Anterior cingulate cortex (tissue), 58 donors: ENCODE measurements at places on chromosomes 2 and 18.

GRCh38 chr18:27735117-27735516 is 441.8 kb downstream of the CDH2 start:
- DNase-seq = no peak

- DNase-seq = no peak
Observed at GRCh38 chr2:173773076-173773475, 192.1 kb downstream of the SP3 start.

DNA sequence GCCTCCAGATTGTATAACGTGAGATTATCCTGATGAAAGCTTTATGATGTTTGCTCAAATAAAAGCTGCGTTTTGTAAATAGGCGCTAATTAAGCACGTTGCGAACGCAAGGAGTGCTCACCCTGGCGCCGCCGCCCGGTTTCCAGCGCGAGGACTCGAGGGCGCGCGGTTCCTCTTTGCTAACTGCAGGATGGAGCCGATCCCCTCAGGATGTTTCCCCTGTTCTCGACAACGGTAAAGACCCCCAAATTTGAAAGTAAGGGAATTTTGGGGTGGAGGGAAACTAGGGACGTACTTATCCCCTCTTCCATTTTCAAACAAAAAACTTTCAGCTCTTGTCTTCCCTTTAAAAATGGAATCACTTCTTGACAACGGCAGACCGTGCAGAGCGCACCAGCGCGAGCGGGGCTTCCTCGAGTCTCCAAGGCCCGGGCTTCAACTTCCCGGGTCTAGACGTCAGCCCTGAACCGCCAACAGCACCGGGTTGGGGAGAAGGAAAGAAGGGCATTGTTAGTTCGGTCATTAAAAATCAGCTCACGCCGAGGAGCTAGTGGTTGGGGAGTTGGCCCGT is 1.1 kb upstream of the GBX2 start:
- no peak for DNase-seq

DNA sequence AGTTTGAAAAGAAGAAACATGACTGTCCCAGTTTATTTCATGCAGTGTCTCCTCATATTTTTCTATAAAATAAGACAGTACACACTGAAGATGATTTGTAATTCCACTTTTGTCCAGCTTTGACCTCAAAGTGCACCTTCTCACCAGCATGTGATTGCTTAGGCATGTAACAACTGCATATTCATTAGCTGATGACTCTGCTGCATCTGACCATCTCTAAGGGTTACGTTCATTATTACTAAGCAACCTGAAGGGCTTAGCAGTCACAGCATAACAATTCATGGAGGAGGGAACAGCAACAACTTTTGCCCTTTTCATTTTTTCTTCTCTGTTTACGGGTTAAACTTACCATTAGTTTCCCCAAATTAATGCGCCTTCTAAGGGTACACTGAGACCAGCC is 330.6 kb upstream of the PIK3C3 start:
- no peak for DNase-seq

- no peak for DNase-seq
Observed at GRCh38 chr2:112548980-112549379, 6.7 kb downstream of the POLR1B start.

- no peak for DNase-seq
Observed at GRCh38 chr2:154161286-154161685, 289.6 kb downstream of the GALNT13 start.

- no peak for DNase-seq
Observed at GRCh38 chr2:221100467-221101089, 471.5 kb downstream of the EPHA4 start.

- DNase-seq = no peak
Observed at GRCh38 chr2:207224381-207224780, 58.6 kb upstream of the KLF7 start.

GRCh38 chr2:226862623-226863022 is 26.8 kb downstream of the RHBDD1 start:
- DNase-seq = no peak

- DNase-seq = no peak
Observed at GRCh38 chr2:63840081-63840784, 1.5 kb upstream of the UGP2 start.

- DNase-seq = no peak
Observed at GRCh38 chr2:240403396-240404104, 31.9 kb upstream of the GPC1 start.

GRCh38 chr2:38666556-38666910 is 619 bp downstream of the GALM start:
- DNase-seq = no peak

DNA sequence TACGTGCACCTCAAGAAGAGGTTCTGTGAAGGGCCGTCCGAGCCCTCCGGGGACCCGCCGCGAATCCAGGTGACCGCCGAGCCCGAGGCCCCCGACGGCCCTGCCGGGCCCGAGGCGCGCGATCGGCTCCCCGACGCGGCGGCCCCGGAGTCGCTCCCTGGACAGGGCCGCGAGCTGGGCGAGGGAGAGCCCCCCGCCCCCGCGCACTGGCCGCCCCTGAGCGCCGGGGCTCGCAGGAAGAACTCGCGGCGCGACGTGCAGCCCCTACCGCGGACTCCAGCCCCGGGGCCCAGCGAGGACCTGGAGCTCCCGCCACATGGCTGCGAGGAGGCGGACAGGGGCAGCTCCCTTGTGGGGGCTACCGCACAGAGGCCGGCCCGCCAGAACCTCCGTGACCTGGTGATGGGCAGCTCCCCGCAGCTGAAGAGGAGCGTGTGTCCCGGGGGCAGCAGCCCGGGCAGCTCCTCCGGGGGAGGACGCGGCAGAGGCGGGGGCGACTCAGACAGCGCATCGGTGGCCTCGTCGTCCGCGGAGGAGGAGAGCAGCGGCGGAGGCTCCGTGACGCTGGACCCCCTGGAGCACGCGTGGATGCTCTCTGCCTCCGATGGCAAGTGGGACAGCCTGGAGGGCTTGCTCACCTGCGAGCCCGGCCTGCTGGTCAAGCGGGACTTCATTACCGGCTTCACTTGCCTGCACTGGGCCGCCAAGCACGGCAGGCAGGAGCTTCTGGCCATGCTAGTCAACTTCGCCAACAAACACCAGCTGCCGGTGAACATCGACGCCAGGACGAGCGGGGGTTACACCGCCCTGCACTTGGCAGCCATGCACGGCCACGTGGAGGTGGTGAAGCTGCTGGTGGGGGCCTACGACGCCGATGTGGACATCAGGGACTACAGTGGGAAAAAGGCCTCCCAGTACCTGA is 812 bp downstream of the SOWAHC start:
- DNase-seq = no peak

- no peak for DNase-seq
Observed at GRCh38 chr2:40384714-40385113, 67.2 kb downstream of the SLC8A1 start.

GRCh38 chr2:241833101-241833663 is 24.2 kb downstream of the NEU4 start:
- DNase-seq = no peak

DNA sequence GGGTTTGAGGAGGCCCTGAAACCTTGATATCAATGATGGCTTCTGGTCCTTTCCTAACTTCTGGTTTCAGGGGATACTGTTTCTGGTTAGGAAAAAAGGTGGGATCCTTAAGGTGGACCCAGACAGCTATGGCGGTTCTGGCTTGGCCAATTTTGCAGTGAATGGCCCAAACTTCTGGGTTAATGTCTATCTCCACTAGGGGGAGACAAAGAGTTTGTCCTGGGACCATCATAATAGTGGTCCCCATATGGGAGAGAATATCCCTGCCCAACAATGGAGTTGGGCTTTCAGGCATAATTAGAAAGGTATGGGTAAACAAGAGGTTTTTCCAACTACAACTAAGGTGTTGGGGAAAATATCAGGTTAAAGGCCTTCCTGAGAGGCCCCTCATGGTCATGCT is 273.5 kb downstream of the CALCRL start:
- no peak for DNase-seq

GRCh38 chr2:60460577-60461420 is 92.7 kb downstream of the BCL11A start:
- DNase-seq = no peak

DNA sequence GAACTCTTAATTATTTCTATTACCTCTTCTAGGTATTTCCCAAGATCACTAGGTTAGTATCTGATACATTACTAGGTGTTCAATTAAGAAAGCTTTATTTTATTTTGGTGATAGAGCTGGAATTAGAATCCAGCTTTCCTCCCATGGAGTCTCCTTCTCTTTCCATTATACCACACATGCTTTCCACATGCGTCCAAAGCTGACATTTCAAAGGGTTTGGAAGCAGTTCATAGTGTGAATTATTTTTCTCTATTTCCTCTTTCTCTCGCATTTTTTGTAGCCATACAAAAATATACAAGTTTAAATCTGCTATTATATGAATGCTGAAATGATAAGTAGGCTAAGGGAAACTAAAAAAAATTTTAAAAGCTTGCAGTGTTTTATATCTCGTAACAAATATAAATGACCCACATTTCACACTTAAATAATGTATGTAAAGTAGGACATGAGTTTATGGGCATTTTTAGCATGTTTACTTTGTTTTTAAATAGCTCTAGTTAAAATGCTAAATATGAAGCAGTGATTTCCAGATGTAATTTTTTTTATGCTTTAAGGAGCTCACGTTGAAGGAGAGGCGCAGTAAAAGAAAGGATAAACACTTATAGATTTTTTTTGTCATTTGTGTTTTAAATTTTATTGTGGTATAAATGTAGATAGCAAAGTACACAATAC is 20.1 kb downstream of the ZC3H6 start:
- no peak for DNase-seq

- DNase-seq = no peak
Observed at GRCh38 chr2:59233920-59234319, 992.8 kb upstream of the FANCL start.

GRCh38 chr2:151478011-151478410 is 68.3 kb downstream of the RIF1 start:
- DNase-seq = no peak

GRCh38 chr2:74291218-74291544 is 52.0 kb downstream of the SLC4A5 start:
- DNase-seq = no peak

DNA sequence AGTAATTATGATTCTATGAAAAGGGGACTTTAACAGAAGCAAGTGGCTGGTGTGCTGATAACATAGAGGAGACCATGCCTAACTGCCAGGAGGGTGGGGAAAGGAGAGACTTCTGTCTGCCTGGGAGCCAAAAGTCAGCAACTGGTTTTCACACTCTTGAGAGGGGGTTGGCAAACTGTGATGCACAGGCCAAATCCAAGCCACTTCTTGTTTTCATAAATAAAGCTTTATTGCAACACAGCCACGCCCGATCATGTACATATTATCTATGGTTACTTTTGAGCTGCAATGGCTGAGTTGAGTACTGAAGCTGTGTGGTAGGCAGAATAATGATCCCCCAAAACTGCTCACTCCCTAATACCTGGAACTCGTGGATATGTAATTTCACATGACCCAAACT is 208.4 kb downstream of the LNPK start:
- no peak for DNase-seq

DNA sequence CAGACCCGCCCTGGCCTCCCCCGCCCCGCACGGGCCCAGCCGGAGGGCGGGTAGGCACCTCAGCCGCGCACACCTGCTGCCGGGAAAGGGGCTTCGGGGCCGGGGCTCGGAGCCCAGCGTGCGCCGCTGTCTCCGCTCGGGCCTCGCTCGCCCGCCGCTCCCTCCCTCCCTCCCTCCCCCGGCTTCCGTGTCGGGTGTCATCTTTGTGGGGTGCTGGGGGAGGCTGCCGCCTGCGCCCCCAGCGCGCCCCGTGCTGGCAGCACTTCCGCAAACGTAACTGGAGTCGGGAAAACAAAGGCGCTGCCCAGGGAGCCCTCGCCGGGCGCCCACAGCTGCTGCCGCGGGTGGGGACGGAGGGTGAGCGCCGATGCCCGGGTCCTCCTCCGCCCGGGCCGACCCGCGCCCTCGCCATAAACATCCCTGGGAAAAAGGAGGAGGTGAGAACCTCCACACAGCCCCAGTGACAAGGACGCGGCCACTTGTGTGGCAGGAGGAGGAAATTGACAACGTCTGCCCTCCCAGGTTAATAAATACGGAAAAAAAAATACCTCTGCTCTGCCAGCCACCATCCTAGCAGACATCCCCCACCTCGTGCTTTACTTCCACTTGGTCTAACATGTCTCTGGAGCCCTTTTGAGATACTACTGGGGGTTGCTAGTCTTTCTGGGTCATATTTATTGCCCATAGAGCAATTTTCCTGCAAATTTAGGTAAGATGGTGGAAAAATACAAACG is 550 bp downstream of the MFSD6 start:
- DNase-seq = peak; percentile 71

- no peak for DNase-seq
Observed at GRCh38 chr2:120036145-120036544, 23.3 kb downstream of the EPB41L5 start.

DNA sequence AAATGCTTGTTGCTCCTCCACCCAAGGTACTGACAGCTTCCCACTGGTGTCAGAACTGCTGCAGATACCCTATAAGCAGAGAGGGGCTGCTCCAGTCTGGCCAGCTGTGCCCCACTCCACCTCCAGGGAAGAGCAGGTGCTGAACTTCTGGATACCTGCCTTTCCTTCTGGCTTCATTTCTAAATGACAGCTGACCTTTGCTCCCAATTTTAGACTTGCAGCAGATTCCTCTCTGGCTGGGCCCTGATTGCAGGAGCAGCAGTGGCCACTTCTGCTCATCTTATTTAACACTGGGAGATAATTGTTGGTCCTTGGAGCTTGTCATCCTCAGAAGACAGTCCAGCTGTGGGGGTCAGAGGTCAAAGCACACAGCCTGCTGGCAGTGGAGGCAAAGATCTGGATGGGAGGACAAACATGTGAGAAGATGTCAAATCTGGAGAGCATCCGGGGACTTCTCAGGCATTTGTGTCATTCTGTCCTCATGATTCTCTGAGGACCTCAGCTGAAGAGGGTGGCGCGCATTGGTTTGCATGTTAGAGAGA is 38.9 kb downstream of the SETBP1 start:
- DNase-seq = no peak

DNA sequence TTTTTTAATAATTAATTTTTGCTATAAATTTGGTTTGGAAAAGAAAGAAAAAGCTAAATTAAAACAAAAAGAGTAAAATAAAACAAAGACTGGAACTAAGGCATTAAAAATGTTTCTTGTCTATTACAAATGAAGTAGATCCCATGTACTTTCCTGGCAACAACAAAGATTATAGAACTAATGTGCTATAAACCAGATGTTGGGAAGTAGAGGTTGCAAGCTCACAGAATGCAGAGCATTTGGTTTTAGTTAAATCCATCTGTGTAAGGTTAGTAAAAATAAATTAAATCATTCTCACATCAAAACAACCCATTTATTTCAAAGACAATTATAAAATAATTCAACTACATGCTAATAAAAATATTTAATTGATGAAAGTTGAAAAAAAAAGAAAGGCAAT is 157.2 kb upstream of the ZC3H15 start:
- DNase-seq = no peak

GRCh38 chr2:121603185-121603584 is 46.1 kb downstream of the CLASP1 start:
- no peak for DNase-seq

GRCh38 chr2:105183555-105184323 is 57.8 kb upstream of the GPR45 start:
- DNase-seq = no peak

GRCh38 chr2:178478130-178478438 is 316 bp downstream of the FKBP7 start:
- no peak for DNase-seq

DNA sequence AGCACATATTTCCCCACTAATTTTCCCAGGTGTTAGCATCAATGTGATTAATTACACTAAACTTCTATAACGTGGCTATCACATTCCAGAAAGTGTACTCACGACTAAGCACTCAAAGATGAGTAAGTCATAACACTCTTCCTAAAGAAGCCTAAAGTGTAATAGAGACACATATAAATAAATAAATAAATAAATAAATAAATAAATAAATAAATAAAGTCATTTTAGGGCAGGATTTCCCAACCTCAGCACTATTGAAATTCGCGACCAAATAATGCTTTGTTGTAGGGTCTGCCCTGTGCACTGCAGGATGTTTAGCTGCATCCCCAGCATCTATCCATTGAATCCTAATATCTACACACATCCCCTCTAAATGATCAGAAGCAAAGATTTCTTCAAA is 390.9 kb downstream of the CDH7 start:
- no peak for DNase-seq
